ENCODE measurements at places on chromosomes 4 and X.

- no peak for DNase-seq
Measured at GRCh38 chr4:108113229-108113628, 55.5 kb downstream of the LEF1 start.

- no peak for DNase-seq
Measured at GRCh38 chr4:121181493-121181892, 17.4 kb upstream of the TNIP3 start.

GRCh38 chr4:172141025-172141424, 327.8 kb downstream of the GALNTL6 start:
- DNase-seq: no peak

GRCh38 chr4:16442296-16442695, 216.0 kb upstream of the TAPT1 start:
- no peak for DNase-seq

DNA sequence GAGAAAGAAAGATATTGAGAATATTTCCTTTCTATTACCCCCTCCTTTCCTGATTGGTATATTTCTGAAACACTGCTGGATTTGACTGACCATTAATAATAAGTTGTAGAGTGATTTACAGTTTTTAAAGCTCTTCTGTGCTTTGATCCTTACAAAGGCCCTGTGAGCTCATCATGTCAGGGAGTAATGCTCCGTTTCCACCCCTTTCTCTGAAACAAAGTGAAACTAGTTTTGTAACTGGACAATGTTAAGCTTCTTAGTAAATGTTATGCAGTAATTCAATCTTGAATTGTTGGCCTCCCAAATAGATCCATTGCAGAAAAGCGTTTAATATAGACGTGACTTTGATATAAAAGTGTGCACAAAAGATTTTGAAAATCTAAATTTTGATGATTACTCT, 190.1 kb upstream of the GNPDA2 start:
- no peak for DNase-seq

DNA sequence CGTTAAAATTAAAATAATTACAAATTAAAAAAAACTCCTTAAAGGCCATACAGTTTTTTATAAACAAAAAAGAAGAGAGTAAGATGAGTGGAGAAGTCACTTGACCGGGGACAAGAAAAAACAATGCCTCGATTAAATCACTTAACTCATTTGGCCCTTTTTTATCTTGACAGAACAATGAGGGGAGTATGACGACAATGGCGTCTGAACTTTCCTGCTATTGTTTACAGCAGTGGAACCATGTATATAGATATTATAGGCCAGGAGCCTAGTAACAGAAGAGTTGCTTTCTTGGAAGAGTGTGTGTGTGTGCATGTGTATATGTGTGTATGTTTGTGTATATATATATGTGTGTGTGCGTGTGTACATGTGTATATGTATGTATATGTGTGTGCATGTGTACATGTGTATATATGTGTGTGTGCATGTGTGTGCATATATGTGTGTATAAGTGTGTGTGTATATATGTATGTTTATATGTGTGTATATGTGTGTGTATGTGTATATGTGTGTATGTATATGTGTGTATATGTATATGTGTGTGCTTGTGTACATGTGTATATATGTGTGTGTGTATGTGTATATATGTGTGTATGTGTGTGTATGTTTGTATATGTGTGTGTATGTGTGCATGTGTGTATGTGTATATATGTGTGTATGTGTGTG, 153.4 kb upstream of the FAT1 start:
- no peak for DNase-seq

DNA sequence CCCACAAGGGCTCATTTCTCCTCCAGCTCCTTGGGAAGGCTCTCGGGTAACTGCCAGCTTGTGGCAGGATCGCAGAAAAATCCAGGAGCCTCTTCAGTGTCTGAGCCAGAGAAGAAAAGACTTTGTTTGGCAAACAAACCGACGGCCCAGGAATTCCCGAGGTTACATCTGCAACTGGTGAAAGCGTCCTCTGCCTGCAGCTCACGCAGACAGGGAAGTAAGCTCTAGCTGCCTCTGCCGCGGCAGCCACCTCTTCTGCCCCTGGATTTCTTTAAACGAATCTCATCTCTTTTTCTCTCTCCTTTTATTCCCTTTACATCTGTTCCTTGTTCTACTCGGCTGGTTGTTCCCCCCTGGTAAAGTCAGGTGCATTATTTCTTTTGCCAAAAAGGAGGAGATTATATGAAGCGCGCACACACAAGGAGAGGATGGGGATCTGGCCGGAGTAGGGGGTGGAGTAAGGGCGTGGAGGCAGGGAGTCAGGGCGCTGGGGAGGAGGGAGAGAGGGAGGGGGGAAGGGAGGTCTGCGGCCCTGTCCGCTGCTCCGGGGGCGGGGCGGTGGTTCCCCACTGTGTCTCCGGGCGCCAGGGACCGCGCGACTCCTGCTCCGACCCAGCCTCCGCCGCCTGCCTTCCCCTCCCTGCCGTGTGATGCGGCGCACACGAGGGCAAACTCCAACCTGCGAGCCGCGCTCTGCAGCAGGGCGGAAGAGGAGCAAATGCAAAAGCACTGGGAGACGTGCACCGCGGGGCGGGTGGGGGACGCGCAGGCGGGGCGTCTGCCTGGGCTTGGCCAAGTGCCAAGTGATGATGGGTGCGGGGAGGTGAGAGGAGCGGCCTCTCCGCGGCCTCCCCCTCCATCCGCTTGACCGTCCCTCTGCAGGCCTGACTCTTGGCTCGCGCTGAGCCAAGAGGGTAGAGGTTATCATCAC, at the start of gene DCHS2:
Gene DCHS2, minus strand, starts transcription at position 459 of the 931 bp plus-strand sequence. Its CDS starts 444 bp downstream, at position 15.
- DNase-seq: no peak

DNA sequence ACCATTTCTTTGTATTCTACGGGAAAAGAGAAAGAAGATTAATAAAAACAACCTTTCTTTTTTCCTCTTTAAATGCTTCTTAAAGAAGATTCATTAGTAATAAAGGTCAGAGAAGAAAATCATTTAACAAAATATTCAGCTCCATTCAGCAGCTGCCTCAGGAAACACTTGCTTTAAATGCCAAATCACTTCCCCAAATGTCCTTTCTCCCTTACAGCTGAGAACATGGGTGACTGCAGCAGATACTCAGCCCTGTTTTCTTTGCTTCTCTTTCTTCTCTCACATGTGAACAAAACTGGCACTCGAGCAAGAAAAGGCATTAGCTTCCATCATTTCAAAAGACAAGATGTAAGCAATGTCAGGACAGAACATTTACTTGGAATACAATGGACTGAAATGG, 120.2 kb downstream of the INPP4B start:
- no peak for DNase-seq

- DNase-seq: no peak
Measured at GRCh38 chr4:60039908-60040307, 1160.2 kb upstream of the ADGRL3 start.
